NCI-H1092 treated with DMSO at 0.1 percent for 48 hours (cell line): ENCODE measurements at places on chromosomes 1 and 21.

- DNase-seq = no peak
These were observed 544.4 kb upstream of the PKN2 start for GRCh38 chr1:88139633-88140032.

GRCh38 chr1:170720661-170721060 is 56.7 kb downstream of the PRRX1 start:
- DNase-seq = no peak

DNA sequence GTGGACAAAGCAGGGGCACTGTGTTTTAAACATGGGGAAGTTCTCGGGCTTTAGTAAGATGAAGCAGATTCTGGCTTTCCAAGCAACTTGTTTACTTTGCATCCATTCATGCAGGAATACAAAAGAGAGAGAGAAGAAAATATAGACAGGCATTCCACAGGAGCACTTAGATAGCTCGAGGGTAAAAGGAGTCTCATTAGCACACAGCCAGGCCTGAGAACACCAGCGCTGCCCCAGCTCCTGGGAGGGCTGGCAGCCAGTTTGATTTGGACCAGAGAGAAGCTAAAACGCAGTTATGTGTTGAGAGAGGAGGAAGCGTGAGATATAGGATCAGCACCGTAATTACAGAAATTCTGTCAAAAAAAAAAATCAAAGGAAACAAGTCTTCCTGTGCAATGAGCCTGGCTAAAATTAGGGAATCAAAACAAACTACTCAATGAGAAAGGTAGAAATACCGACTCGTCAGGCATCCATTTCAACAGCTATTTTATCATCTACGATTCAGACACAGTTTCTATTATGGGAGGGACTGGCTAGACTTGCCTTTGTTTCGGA is 68.2 kb downstream of the CLSTN1 start:
- no peak for DNase-seq

DNA sequence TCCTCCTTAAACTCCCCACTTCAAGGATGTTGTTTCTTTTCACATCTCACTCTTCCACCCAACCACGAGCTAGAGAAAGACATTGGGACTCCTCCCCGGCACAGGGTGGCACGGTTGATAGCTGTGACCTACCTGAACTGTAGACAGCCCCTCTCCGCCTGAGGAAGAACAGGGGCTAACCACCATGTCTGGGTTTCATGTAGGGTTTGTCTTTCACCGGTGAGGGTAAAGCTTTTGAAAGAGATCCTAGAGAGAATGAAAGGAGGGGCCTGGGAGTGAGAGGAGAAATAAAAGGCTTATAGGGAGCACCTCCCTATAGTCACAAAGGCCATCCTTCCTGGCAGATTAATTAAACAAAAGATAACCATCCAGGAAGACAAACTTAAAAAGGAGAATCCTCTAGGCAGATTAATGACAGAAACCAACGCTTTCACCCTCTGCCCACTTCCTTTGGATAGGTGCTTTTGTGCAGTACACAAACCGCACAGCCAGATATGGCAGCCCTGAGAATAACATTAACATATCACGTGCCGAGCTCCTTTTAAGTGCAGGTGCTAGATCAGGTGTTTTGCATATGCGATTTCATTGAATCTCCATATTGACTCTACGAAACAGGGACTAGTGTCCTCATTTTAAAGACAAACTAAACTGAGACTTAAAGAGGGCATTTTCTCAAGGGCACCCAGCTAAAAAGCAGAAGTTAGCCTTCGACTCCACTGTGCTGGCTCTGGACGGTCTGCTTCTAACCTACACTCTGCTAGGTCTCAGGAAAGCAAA is 178.1 kb upstream of the RUNX1 start:
- DNase-seq = peak; percentile 48
